ENCODE measurements at places on chromosomes 4 and X.

- no peak for DNase-seq
Observed at GRCh38 chrX:149453030-149453429, 52.1 kb downstream of the IDS start.

- DNase-seq: no peak
Observed at GRCh38 chr4:123102897-123103471, 180.6 kb upstream of the NUDT6 start.

DNA sequence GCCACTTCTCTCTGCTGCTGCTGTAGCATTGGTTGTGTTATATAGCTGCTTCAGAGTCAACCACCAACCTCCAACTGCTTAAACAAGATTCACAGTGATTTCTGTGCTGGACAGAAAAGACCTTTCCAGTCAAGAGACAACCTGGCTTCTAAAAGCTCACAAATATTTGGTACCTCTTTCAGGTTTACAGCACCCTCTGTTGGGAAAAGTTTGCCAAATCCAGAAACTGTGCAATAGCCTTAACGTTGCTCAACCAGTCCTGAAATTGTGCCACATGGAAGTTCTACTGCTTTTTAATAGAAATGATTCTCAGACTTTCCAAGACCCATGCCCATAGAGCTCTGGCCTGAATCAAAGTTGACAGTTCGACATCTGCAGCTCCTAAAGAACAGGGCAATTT lies 842.1 kb upstream of the HTR2C start:
- no peak for DNase-seq

- DNase-seq: no peak
Observed at GRCh38 chr4:145756244-145756643, 76.3 kb downstream of the C4orf51 start.

DNA sequence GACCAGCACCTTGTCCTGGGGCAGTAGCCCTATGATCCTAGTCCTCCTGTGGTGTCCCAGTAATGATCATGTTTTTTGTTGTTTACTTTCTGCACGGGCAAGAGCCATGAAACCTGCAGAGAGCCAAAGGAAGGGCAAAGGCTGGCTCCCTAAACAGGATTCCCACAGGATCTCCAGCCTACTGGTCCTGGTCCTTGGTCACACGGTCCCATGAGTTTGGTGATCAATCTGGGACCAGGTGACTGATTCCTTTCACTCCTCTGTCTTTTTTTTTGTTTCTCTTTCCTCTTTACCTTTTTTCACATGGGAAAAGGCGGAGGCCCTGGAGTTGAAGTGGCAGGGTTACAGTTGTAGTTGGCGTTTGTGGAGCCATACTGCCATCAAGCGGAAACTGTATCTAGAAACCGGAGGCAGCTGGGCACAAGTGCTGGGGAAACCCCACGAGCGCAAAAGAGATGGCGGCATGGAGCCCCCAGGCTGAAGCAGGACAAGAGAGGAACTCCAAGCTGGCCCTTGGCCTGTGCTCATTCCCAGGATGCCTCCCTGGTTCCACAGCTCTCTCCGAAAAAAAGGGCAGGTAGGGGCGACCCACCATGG lies 34.6 kb downstream of the NBDY start:
- no peak for DNase-seq

DNA sequence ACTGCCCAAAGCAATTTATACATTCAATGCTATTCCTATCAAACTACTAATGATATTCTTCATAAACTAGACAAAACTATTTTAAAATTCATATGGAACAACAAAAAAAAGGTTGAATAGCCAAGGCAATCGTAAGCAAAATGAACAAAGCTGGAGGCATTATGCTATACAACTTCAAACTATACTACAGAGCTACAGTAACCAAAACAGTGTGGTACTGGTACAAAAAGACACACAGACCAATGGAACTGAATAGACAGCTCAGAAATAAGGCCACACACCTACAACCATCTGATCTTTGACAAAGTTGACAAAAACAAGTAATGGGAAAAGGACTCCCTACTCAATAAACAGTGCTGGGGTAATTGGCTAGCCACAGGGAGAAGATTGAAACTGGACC lies 67.0 kb downstream of the FGF16 start:
- DNase-seq: no peak

GRCh38 chr4:159428975-159429692 lies 326.3 kb downstream of the RAPGEF2 start:
- no peak for DNase-seq

DNA sequence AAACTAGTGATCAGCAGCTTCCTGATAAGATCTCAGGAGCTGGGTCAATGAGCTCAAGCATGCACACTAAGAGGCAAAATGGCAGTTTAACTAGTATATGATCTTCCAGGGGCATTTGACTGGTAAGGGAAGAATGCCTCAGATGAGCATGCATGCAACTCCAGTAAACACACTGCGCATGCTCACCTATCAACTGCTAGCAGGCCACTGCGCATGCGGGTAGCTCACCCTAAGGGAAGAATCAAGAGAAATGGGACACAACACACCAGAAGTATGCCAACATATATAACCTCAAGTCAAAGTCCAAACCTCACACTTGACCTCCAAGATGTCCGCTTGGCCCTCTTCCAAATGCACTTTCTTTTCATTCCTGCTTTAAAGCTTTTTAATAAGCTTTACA lies 1004.0 kb downstream of the ADGRL3 start:
- no peak for DNase-seq

DNA sequence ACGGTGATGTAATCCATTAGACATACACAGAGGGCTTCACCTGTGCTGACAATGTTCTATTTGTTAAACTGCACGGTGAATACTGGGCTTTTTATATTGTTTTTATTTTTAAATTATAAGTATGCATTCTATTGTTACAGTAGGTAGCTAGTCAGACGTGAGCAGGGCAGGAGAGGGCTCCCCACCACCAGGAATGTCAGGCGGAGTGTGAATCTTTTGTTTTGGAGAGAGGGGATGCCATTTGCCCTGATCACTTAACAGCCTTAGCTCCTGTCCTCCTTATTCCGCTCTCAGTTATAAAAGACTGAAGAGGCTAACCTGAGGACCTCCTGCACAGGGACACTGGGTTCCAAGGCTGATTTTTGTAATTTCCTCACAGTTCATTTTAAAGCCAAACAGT lies 151.6 kb upstream of the TAPT1 start:
- DNase-seq: no peak

DNA sequence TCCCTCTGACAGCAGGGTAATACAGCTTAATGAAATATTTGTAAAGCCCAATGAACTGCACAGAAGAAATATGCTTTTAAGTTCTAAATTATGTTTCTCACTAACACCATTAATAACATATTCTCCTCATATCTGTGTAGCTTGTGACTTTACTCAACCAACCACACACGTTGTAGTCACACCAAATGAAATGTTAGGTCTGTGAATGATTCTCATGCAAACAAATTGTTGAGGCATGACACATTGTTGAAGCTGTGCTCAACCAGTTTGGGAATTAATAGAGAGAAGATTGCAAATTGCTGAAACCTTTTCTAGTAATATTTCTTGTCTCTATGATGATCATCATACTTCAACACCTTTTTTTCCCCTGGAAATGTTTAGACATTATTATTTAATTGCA lies 645.9 kb downstream of the PCDH7 start:
- DNase-seq: no peak

- no peak for DNase-seq
Observed at GRCh38 chr4:183986971-183987946, 82.2 kb downstream of the STOX2 start.

- DNase-seq: no peak
Observed at GRCh38 chrX:123871309-123871708, 11.5 kb downstream of the XIAP start.

- DNase-seq: no peak
Observed at GRCh38 chr4:153096344-153096743, 107.9 kb upstream of the TRIM2 start.

DNA sequence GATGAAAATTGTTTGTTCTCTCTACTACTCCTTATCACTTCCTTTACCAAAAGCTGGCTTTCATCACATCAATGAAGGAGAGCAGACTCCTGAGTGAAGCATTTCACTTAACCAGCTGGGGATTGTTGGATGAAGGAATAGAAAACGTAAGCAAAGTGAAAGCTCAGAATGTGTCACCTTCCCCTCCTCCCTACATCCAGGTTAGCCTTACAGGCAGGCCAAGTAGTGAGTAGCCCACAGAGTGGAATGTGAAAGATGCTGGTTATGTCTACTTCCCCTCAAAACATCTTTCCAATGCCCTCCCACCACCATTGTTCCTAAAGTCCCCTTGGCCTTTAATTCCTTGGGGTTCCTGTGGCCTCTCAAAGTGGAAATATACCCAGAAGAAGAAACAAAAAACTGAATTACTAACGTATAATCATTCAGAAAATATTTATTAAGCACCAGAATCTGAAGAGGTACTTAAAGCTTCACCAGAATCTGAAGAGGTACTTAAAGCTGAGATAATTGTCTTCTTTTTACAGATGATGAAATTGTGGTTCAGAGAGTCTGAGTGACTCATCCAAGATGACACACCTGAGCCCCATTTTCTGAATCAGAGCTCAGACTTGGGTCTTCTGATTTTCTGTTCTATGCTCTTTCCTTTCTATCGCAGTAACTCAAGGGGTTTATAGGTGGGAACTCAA lies 6.5 kb downstream of the P2RY4 start:
- no peak for DNase-seq

- no peak for DNase-seq
Observed at GRCh38 chr4:173231916-173232315, 63.3 kb downstream of the GALNT7 start.

DNA sequence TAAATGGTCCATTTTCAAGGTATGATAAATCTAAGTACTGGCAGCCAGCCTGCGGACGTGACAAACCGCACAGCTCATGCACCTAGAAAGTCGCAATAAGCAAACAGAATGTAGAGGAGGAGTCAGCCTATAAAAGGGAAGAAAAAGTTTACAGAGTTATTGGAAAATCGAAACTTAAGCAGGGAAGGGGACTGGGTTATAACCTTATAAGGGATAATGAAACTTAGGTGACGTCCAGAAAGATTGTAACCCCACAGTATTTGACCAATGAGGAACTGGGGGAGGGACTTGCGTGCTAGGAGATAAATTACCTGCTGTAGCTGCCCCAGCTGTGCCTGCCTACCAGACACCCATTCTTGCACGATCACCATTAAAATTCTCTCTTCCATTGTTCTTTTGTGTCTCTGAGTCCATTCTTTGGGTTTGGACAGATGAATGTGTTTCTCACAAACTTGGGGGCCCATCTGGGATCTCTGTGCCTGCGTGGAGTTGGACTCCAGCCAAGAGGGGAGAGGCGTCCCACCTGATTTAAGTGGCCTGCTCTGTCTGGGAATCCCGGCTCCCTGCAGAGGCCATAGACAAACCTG lies 61.0 kb downstream of the ZCCHC12 start:
- DNase-seq: no peak

GRCh38 chr4:142128529-142128928 lies 492.1 kb downstream of the IL15 start:
- DNase-seq: no peak

DNA sequence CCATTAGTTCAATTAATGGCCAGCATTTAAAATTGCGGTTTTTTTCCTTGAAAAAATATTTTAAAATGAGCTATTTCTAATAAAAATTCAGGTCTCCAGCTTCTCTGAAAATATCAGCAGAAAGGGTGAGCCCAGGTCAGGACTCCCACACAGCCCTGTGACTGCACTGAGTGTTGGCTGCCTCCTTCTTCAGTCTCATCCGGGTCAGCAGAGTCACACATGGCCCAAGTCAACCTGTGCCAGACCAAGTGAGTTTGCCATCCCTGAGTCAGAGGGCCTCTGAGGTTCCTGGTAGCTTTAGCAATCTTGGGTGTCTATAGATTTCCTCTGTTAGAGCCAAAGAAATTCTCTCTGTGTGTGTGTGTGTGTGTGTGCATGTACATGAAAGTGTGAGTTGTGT lies 22.1 kb upstream of the MSX1 start:
- no peak for DNase-seq

GRCh38 chr4:83388313-83388676 lies 53.6 kb upstream of the HPSE start:
- no peak for DNase-seq

- no peak for DNase-seq
Observed at GRCh38 chr4:56062106-56062505, 113.4 kb downstream of the CEP135 start.

DNA sequence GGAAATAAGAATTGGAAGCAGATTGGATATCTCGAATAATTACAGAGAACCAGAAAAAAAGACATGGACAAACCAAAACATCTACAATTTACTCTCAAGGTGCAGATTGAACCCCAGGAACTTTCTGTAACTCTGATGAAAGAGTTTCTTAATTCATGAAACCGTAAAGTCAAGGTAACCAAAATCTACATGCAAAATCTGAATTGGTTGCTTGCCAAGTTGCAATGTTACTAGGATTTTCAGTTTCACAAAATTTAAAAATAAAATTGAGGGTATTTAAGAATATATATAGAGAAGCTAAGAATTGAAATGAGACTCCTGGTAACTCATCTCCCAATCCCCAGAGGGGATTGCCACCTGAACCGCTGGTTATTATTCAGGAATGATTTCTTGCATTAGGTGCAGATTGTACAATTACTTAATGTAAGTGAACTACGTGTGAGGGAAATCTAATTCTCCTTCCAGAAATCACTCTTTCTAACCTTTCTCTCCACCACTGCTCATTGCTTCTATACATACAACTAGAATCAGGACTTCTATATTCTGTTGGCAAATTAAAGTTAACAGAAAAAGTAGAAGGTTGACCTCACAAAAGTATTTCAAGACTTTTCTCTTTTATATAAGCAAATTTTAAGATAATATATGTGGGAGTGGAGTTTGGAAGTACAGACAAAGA lies 221.5 kb upstream of the NDST4 start:
- no peak for DNase-seq
